ENCODE measurements at places on chromosomes 13 and 19.

DNA sequence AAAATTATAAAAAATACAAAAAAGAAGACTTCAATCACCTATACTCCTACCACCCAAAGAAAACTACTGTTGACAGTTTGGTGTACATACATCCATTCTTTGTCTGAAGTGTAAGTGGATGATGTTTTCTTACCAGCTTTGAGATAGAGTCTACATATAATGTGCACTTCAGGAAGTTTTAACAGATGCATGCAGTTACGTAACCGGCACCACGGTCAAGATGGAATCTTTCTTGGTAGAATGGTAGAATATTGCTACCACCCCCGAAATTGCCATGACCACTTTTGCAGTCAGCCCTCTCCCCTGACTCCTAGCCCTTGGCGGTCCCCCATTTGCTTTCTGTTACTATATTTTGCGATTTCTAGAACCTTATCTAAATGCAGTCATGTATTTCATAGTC lies 1.4 kb downstream of the CUL4A start:
- DNase-seq: no peak

- DNase-seq: no peak
These were observed 8.8 kb downstream of the ZIC2 start for GRCh38 chr13:99990126-99990977.

- DNase-seq: no peak
These were observed 16.8 kb downstream of the PABPC3 start for GRCh38 chr13:25112695-25113255.

GRCh38 chr19:40687525-40688016 lies 2.9 kb downstream of the NUMBL start:
- peak; percentile 57 for DNase-seq

- peak; percentile 90 for DNase-seq
These were observed 92.4 kb downstream of the STK24 start for GRCh38 chr13:98484289-98485219.

DNA sequence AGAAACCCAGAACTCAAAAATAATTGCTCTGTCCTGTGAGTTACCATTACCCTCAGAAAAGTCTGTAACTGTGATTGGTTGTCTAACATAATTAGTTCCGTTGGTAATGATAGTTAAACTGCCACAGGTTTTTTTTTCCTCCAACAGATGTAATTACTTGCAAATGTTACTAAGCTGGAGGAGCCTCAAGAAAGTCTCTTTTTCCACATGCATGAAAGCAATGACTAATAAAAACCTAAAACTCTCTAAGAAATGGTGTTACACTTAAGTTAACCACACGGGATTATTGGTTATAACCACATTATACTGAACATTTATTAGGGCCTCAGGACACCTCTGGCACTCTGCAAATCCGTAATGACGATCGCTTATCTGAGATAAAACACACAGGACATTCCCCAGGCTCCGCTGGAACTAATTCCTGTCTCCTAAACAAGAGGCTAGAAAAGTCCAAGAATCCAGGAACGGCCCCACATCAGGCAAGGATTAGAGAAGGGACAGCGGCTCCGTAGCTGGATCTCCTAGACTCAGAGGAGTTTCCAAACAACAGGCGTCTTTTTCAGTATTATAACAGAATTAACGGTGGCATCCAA lies 753 bp downstream of the ZNF235 start:
- DNase-seq: peak; percentile 24

- DNase-seq: no peak
These were observed 35.9 kb downstream of the RAB20 start for GRCh38 chr13:110525328-110526319.

- no peak for DNase-seq
These were observed 15.3 kb downstream of the CAPN12 start for GRCh38 chr19:38728752-38729541.

DNA sequence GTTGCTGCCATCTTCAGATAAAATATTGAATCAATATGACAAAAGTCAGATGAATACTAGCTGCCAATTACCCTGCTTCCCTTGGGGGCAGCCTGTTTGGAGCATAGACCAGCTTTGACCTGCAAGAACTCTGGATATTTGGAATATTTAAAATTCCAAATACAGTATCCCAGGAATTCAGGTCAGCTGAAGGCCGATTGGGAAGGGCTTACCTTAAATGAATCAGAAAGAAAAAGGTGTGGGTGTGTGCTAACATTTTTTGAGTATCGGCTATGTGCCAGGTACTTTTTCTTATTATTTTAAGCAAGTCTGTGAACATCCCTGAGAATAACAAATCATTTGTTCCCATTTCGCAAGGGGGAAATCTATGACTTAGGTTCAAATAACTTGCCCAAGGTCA lies 1.8 kb upstream of the RUBCNL start:
- DNase-seq: no peak

DNA sequence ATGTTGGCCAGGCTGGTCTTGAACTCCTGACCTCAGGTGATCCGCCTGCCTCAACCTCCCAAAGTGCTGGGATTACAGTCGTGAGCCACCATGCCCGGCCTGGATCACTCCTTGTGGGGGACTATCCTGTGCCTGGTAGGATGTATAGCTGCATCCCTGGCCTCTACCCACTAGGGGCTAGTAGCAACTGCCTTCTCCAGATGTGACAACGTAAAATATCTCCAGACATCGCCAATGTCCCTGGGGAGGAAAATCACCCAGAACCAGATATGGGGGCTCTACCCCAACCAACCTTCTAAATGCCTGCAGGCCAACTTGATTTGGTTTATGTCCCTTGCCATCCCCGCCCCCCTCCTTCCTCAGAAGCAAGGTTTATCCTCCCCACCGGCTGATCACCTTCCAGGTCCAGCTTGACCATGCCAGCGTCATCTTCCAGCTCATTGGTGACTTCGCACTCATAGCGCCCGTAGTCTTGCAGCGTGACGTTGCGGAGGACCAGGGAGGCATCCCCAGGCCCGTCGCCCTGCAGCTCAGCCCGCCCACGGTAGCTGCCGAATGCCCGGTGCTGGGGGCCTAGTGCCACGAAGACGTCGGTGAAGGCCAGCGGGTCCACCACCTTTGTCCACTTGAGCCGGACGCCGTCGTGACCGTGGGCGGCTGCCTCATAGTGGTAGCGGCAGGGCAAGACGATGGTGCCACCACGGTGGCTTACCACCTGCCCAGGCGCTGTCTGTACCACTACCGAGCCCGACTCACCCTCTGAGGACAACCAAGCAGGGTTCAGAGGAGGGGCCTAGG lies 12.5 kb downstream of the TM6SF2 start:
- DNase-seq: no peak

DNA sequence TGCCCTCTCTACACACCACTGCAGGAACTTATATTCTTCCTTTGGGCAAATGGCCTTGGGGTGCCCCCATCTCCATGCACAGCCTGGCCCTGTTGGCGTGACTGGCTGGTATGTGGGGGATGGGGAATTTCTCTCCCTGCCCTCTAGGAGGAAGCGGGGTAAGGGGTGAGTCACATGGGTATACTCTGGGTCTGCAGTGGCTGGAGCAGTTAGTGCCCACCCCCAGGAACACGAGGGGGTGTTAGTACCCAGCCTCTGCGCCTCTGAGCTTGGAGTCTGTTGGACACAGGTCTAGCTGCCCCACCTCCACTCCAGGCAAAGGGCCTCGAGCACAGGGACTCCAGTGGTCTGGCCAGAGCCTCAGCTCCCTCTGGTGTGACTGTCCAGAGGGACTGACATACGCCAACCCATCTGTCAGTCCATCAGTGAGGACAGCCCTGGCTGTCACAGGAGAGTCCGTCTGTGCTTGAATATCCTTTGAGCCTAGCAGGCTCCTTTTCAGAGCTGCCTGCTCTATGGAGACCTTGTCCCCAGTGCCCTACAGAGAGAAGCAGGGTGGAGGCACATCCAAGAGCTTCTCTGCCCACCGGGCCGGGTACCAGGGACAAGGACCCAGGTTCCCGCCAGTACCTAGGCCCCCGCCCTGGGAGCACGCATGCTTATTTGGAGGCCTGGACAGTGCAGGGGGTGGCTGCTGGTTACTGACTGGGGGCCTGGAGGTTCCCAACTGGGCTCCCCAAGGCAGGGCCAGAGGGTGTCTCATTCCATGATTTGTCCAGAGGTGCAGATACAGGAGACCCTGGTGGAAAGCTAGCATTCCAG lies 66.6 kb downstream of the CHST8 start:
- no peak for DNase-seq

- DNase-seq: no peak
These were observed 147.5 kb downstream of the USP12 start for GRCh38 chr13:27024074-27024461.

GRCh38 chr13:19772306-19772705 lies 10.4 kb downstream of the PSPC1 start:
- DNase-seq: peak; percentile 16

DNA sequence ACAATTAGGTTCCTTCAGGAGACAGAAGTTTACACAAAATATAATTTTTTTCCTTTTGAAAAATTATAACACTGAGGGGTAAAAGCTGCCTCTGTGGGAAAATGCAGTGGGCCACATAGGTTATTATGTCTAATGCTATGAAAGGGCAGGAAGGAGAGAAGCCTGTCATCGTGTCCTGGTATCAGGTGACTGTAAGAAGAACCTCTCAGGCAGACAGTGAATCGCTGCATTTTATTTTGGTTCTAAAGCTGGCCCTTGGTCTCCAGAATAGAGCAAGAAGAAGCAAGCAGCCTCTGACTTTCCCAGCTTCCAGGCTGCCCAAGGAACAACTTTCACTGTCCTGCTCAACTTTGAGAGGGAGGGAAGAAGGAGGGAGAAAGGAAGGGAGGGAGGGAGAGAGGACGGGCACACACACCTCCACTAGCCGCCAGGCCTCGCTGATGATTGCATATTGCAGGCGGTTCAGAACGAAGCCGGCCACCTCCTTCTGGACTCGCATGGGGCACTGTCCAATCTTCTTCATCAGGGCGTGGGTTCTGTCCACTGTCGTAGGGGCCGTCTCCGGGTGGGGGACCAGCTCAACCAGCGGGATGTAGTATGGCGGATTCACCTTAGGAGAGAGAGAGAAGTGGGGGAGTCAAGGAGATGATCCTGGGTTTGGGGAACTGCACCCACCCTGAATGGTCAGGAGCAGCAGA lies 93.8 kb downstream of the CRYL1 start:
- DNase-seq: no peak

- no peak for DNase-seq
These were observed 8.5 kb upstream of the PEX11G start for GRCh38 chr19:7497292-7497691.

GRCh38 chr13:32881777-32882145 lies 134.5 kb upstream of the KL start:
- DNase-seq: no peak

DNA sequence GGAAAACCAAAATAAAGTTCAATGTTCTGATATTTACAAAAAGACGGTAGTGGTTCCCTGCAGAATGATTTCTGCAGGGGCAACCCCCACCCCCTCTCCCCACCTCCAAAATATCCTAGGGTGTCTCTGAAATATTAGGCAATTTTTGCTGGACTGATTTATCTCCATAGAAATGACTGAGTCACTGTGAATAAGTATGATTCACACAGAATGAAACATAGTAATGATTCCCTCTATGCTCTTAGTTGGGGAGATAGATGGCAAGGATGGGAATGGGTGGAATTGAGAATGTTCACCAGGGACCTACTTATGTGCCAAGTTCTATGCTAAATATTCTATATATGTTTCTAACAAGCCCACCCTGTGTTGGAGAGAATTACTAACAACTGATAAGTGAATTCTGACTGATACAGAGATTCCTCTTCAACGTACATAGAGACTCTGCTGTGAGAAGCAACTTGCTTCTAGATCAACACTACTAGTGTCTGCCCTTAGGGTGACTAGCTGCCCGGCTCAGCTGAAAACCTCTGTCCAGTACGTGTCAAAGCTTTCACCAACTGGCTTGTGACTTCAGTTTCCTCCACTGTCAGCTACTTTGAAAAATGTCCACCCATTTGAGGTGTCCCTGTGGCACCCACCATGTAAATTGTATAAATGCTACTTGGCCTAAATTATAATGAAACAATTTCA lies 38.4 kb upstream of the RAP2A start:
- DNase-seq: peak; percentile 62

GRCh38 chr19:42422092-42422900 lies 4.9 kb downstream of the LIPE start:
- DNase-seq: no peak

DNA sequence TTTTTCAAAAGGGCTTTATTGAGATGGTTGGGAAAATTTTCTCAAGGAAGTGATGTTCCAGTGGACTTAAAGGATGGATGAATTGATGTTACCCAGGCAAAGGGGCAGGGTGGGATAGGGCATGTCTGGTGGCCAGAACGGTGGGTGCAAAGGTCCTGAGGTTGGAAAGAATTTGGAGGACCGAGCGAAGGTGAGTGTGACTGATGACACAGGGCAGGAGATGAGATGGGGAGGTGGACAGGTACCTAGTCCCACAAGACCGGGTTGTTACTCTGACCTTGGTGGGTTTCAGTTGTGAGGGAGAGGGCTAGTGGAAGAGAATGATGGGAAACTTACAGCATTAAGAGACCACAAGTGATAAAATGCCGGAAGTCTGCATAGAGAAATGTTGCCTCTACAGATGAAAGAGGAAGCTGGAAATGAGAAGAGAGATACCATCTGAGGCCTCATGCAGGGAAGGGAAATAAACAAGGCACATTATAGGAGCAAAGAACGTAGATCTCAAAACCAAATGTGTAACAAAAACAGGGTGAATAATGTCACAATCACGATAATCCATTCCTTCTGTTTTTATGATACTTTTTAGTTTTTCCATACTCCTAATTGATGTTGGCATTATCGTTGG lies 4.5 kb downstream of the ADGRE1 start:
- no peak for DNase-seq

GRCh38 chr13:29850213-29850898 lies at the start of gene UBL3:
Gene UBL3 (minus strand): TSS chr13:29850617. CDS start chr13:29849538, 1,079 bp downstream.
- peak; percentile 97 for DNase-seq

GRCh38 chr13:36456577-36456976 lies 24.3 kb downstream of the CCNA1 start:
- no peak for DNase-seq

GRCh38 chr13:102470283-102470917 lies 68.6 kb upstream of the FGF14 start:
- DNase-seq: no peak

- DNase-seq: no peak
These were observed 206.2 kb downstream of the URI1 start for GRCh38 chr19:30148039-30148790.

GRCh38 chr19:33730858-33731607 lies 65.6 kb upstream of the KCTD15 start:
- DNase-seq: no peak

DNA sequence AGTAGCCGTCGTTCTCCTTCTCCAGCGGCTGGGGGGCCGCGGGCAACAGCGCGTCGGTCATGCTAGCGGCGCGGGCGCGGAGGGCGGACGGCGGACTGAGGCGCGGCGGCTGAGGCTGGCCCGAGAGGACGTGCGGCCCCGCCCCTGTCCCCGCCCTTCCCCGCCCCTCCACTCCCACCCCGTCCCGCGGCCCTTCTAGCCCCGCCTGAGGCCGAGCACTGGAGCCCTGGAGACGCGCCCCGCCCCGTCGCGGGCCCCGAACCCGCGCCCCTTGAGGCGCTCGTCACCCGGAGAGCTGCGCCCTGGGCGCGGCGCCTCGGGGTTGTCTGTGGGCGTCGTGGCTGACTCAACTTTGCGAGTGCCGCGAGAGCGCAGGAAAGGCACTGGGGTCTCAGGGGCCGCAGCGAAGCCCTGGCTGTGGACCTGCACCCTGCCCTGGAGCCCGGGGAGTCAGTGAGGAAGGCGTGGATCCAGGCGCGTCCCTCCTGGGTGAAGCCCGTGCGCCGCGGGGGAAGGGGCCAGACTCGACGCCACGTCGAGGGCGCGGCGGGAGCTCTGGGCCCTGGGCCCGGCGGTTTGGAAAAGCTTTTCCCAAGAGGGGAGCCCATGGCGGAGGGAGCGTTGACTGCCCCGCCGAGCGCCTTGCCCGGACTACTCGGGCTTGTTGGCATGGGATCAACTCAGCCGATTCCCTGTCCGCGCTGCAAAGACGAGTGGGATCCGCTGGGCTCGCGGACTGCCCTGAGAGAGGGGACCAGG lies at the start of gene RHPN2:
Gene RHPN2, minus strand, starts transcription at position 97 of the 759 bp plus-strand sequence. Its CDS starts 36 bp downstream, at position 61.
- DNase-seq: peak; percentile 67

Measured in fibroblast of upper back skin (primary cell).